ENCODE measurements at places on chromosomes 5 and 9. TPM values are rescaled to one million over a fixed set of nuclear protein-coding genes. Genes with fewer than 3 reads are reported as not detected.

FAM221B gene
- total RNA-seq: not detected

NIPAL4 gene
- not detected for total RNA-seq

ACTBL2 gene
- total RNA-seq: not detected

TRAF1 gene
- total RNA-seq: 0.13 TPM

DNA sequence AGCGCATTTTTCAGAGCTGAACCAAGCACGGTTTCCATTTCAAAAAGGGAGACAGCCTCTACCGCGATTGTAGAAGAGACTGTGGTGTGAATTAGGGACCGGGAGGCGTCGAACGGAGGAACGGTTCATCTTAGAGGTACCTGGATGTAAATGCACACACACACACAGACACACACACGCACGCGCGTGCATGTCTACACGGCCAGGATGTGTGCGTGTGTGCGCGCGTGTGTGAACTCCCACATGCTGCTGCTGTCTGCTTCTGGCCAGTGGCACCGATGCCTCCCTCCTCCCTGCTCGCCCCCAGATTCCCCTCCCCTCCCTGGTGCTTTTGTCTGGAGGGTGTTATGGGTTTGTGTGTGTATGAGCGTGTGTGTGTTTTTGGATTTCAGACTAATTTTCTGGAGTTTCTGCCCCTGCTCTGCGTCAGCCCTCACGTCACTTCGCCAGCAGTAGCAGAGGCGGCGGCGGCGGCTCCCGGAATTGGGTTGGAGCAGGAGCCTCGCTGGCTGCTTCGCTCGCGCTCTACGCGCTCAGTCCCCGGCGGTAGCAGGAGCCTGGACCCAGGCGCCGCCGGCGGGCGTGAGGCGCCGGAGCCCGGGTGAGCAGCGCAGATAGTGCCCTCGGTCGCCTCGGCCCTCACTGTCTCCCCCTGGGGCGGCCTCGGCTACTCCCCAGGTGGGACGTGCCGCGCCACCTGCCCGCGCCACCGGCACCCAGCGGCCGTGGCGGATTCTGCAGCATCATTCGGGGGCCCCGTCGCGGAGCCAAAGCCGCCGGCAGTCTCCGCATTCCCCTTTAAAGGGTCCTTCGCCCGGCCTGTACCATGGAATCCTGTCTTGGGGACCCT is at the start of gene NTRK2:
NTRK2 (plus strand) TSS at position 442 of the 850 bp plus-strand sequence. CDS start 1,020 bp downstream, outside the sequence.
- DNase-seq: peak; percentile 12

DNA sequence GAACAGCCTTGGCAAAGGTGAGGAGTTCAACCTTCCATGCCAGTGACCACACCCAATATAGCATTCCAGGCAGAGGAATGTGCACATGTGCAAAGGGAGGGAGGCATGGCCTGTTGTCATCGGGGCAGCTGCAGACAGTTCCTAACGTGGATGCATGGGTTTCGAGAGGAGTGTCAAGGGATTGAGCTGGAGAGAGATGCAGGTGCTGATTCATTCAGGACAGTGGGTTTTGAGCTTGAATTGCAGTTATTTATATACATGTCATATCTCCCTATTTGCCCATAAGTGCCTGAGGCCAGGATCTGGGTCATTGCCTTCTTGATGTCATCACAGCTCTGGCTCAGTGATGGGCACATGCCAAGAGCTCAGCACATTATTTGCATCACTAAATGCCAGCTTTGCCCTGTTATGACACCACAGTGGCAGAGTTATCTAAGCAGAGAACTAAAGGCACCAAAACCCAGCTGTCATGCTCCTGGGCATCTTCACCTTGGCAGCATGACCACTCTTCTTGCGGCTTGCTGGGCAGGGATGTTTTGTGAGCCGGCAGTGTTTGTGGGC is 278.0 kb downstream of the NTRK2 start:
- DNase-seq: no peak

GRCh38 chr5:172713113-172713808 is 57.7 kb downstream of the DUSP1 start:
- DNase-seq: peak; percentile 81

- no peak for DNase-seq
These were observed 198.6 kb downstream of the TRIO start for GRCh38 chr5:14341571-14342230.

DNA sequence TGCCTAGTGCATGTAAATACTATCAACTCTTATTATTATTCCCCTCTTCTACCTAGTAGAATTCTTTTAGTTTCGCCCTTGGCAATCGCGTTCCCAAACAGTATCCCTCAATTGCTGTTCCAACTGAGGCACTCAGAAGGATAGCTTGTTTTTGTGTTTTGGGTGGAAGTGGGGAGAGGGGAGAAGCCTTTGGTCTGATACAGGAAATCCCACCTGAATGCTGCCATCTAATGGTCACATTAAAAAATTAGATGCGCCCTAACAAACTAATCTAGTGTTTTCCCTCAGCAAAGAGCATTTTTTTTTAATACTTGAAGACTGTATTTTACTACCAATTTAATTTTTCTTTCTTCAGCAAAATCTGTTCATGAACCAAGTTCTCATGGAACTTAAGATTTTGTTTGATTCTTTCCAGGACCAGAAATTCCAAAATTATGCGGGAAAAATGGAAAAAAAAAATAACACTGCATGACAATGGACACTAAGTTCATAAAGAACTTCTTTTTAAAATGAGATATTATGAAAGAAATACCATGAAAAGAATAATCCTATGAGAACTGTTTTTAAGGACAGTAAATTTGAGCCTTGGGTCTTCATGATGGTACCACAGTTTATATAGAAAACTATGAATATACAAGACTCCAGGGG is 22.2 kb upstream of the GLDC start:
- DNase-seq: peak; percentile 2

DNA sequence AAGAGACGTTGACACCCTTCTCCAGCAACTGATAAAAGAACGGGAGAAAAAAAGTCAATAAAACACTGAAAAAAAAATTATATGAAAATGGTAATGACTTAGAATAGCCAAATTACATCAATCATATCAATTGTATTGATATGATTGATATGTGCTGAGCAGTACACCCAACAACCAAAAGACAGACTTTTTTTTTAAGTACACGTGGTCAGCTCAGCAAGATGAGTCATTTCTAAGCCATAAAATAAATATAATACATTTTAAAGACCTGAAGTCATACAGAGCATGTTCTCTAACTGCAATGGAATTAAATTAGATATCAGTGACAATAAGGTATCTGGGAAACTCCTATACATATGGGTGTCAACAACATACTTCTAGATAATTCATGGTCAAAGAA is 30.9 kb upstream of the OLFM1 start:
- no peak for DNase-seq

DNA sequence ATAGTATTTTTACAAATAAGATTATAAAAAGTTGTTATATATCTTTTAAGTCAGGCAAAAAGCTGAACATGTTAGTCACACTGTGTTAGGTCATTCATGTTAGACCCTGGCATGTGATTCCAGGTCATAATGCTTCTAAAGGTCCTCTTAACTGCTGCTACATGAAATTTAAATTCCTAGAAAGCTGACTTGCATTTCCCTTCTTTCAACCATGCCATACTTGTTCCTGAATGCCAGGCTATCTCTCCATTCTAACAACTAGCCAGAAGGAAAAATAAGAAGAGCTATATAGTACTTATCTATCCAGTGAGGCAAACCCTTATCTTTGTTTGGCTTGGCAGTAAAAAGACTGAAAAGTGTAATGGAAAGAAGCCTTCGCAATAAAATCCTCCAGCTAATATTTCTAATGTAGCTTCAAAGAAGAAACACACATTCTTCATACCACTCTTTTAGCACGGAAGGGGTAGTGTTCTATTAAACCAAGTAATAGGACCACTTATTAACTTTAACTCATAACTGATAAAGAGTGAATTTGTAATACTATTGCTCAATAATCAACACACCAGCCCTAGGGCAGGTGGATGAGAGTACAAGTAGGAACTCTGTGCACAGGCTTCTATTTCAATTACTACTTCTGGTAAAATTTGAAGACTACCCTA is 310.2 kb downstream of the PDE4D start:
- no peak for DNase-seq

DNA sequence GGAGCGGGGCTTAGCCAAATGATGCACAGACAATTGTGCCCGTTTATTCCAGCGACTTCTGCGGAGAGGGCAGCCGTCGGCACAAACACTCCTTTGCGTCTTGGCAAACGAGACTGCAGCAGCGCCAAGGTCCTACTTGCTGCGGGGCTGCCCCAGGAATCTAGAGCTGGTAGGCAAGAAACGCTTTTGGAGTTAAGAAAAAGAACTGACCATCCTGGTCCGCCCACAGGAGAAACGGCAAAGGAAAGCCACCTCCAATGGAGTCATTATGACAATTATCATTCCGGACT is 2.3 kb downstream of the RXFP3 start:
- no peak for DNase-seq

DNA sequence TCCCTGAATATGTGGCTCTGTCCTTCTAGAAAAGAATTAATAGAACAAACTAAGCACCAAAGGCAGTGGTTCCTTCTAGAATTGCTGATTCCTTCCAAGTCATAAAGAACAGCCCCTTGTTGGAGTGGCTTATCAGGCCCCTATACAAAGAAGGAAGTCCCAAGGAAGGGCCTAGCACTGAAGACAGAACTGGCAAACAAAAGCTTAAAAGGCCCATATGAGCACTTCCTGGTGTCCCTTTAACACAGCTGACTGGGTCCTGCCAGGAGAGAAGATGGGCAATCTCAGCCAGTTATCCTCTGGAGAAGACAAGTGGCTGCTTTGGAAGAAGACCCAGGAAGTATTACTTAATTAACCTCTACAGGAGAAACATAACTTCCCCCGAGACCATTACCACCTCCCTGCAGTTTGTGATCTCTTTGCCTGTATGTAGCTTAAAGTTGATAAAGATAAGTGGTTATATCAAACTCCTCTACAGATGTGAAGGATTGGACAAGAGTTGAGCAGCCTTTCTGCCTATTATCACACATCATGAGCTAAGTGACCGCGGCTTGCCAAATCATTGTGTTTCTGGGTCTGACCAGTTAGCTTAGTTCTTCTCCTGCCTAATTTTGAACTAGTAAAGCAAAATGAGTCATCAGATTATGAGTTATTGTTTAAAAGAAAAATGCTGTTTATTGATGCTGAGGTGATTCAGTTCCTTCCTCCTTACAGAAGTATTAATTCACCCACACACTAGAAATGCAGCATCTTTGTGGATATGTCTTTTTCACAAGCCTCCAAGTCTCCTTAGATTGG is 13.3 kb upstream of the STING1 start:
- DNase-seq: peak; percentile 59
